Stimulated activated CD4-positive, alpha-beta T cell treated with anti-CD3 and anti-CD28 coated beads, Interleukin-4, amount 100 ng/mL, for 1 hour (primary cell): ENCODE measurements at places on chromosomes 2 and 18.

DNA sequence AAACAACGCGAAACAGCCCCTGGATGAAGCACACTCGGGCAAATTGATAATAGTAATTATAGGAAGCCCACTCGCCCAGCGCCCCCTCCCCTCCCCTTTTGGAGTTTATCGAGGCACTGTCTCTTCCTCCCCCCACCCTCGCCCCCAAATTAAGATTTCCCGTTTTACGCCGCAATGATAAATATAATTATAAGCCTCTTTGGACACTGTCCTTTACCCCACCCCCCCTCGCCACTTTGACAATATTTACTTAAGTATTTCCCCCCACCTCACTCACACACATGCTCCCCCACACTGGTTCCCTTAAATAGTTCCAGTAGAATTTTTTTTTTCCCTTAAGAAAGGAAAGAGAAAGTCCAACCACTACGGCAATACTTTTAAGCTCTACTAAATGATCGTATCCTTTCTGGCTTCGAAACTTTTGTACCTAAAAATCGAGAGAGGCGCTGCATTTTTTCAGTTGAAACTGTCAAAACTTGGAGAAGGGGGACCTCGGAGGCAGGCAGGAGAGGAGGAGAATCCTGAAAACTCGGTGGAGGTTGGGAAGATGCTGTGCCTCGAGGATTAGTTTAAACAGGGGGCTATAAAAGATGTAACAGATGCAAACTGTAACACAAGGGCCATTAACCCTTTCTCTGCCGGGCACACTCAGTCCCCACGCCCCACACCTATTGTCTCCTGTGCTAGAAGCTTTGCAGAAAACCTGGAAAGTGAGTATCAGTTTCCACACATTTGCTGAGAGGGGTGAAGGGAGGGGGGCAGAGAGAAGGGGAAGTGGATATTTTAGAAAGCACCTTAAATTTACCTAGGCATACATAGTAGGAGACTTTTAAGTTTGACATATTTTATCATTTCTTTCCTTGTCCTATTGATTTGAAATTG is 1.8 kb downstream of the ZEB2 start:
- DNase-seq, result no peak

DNA sequence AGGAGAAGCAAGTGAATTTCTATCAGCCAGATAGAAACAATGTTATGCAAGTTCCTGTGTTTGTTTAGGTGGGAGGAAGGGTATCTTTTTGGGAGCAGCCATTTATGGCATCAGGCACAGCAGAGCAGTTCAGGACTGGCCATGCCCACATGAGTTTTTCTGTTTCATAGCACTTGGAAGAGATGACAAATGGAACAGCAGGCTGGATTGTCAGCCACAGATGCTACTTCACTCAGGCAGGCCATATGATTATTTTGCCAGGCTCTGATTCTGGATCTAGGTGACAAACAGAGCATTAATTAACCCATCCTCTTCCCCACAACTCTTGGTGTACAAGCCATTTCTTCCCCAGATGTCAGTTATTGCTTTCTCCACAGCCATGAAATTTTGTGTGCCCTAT is 63.8 kb downstream of the GALNT13 start:
- DNase-seq, result no peak

- no peak for DNase-seq
Measured at GRCh38 chr2:145402706-145403277, 882.9 kb upstream of the ZEB2 start.

DNA sequence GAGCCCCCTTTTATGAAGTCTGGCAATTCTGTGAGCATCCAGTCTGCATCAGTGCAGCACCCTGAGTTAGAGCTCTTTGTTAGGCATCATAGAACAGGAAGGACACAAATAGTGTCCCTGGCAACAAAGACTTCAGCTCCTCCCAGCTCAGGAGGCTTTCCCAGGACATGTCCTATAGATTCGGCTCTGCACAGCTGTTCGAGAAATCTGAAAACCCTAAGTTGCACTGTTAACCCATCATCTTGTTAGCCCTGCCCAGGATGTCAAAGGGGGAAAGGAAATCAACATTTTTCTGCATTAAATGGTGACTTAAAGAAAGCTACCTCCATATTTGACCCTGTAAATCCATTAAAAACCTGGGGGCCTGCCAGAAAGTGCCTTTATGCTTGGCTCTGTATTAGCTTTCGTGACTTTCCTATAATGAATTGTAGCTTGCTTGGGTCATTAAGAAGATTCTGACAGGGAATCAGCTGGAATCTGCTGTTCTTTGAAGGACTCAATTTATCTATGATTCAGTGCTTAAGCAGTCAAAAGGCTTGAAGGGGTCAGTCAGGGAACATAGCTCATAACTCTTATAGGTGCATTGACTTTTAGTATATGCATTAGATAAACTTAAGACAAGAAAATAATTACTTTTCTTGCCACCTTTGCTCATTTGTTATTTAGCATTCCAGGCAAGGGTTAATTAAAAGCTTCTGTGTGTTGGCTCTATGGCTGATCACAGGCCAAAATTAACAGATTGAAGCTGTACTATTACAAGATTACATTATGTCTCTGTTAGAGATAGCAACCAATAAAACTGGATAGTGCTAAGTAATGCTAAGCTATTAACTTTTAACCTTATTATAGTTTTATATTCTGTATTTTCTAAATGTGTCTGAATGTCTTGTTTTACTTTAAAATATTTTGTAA is 20.6 kb downstream of the ERMN start:
- no peak for DNase-seq

DNA sequence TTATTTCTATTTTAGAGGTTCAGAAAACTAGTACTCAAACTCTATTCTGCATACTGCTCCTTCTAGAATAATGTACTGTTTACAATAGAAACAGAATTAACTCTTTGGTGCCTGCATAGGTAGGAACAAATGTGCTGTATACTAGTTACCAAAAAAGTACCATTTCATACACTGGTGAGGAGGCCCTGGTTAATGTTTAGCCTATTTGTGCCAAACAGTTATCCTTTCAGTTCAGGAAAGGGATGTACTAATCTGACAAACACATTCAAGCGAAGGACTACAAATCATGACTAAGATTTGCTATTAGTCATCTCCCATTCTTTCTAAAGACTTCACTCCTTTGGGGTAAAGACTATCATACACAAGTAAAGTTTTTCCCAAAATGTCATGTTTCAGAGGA is 47.4 kb downstream of the EXOC6B start:
- no peak for DNase-seq

DNA sequence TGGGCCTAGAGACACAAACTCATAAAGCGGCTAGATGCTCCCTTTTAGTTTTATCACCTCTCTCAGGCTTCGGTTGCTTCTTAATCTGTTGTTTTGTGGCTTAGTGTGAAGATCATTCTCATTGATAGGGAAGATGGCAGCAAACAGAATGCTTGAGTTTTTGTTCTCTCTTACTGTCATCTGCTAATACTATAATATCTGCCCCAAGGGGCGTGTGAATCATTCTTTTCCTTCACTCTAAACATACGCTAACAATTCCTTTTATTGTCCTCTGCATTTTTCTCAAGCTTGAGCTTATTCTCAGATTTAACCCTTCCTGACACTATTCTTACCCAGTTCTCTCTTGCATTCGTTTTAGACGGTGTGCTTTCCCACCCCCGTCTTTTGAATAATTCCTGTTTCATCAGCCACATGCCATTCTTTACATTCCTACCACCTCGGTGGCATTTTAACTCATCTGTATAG is 323.9 kb upstream of the NRP2 start:
- no peak for DNase-seq
